ENCODE measurements at places on chromosomes 1 and 21.

DNA sequence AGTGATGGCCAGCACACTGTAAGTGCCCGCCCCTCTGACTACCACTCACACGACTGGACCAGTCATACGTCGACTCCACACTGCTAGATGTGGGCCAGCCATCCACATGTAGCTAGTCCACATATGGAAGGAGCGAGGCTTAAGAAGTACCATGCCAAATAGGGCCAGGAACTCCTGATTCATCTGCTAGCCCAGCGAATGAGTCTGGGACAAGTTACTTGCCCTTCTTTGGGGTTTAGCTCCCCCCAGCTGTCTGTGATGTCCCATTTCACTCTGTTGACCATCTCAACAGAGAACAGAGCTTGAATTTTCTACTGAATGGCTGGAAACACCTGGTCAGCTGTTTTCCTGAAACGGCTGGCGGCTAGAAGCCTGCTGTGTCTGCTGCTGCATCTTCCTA lies 5.8 kb downstream of the CSRP1 start:
- DNase-seq: no peak

DNA sequence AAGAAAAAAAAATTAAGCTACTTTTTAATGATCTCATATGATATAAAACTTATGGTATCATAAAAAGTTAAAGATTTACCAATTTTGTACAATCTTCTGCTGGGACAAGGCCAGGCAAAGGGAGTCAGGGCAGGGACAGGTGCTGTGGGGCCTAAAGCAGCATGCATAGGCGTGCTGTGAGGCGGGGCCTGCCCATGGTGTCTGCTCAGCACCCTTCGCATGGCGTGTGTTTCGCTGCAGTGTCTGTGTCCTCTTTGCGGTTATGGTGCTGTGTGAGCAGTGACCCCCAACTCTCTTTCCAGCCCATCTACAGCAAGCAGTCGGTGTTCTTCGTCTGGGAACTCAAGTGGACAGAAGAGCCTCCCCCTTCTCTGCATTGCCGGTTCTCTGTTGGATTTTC lies 13.4 kb upstream of the PWP2 start:
- DNase-seq: no peak

- DNase-seq: no peak
These were observed 5.8 kb upstream of the IKBKE start for GRCh38 chr1:206464456-206464964.

DNA sequence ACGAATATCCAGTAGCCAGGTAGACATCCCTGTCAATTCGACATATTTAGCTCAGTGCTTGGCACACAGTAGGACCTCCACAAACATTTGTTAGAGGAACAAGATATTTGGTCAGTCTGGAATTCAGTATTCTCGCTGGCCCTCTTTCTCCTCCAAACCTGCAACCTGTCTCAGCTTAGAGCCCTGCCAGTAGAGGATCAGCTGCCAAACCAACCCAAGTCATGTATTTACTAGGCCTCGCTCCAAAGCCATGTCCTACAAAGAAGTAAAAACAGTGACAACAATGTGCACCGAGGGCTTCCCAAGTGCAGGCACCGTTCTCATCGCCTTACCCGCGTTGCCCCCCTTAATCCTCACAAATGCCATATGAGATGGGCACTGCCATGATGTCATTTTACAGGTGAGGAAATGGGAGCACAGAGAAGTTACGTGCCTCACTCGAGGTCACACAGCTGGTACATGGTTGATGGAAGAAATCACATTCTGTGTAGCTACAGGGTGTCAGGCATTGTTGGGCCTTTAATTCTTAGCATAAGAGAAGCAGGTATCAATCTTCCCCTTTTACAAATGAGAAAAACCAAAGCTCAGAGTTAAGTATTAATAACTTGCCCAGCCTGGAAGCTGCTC lies 26.0 kb upstream of the CDCA8 start:
- no peak for DNase-seq

DNA sequence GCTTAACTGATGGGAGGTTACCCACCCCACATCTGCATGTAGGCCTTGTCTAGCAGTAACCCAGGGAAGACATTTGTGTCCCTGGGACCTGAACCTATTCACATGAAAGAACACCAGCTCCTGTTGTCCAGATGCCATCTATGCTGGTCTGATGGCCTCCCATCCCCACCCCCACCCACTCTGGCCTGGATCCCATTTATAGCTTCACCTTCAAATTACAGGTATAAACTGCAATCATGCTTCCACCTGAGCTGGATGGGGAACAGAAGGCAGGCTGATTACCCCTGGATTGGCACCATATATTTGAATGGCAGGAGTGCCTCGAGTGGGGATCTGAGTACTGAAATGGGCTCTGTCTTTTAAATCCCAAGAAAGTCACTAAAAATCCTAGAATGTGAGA lies 312.7 kb upstream of the USP24 start:
- DNase-seq: no peak

GRCh38 chr1:151991663-151992302 lies 1.9 kb downstream of the S100A10 start:
- no peak for DNase-seq

GRCh38 chr1:50568782-50569181 lies 145.5 kb upstream of the DMRTA2 start:
- no peak for DNase-seq

DNA sequence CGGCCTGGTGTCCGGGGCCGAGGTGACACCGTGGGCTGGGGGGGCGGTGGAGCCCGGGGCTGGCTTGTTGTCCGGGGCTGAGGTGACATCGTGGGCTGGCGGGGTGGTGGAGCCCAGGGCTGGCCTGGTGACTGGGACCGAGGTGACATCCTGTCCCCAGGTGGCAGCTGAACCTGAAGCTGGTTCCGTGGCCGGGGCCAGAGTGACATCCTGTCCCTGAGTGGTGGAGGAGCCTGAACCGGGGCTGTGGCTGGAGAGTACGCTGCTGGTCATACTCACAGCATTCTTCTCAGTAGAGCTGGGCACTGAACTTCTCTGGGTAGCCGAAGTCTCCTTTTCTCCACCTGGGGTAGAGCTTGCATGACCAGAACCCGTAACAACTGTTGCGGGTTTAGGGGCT lies 15.8 kb downstream of the THBS3 start:
- DNase-seq: no peak

- no peak for DNase-seq
These were observed 77.1 kb downstream of the CLSTN1 start for GRCh38 chr1:9746651-9747050.

DNA sequence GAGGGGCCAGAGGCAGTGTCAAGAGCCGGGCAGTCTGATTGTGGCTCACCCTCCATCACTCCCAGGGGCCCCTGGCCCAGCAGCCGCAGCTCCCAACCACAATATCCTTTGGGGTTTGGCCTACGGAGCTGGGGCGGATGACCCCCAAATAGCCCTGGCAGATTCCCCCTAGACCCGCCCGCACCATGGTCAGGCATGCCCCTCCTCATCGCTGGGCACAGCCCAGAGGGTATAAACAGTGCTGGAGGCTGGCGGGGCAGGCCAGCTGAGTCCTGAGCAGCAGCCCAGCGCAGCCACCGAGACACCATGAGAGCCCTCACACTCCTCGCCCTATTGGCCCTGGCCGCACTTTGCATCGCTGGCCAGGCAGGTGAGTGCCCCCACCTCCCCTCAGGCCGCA lies at the start of gene BGLAP:
TSS of gene BGLAP (plus strand) at position 259 of the 400 bp plus-strand sequence. CDS start at position 307, 48 bp downstream.
- no peak for DNase-seq

DNA sequence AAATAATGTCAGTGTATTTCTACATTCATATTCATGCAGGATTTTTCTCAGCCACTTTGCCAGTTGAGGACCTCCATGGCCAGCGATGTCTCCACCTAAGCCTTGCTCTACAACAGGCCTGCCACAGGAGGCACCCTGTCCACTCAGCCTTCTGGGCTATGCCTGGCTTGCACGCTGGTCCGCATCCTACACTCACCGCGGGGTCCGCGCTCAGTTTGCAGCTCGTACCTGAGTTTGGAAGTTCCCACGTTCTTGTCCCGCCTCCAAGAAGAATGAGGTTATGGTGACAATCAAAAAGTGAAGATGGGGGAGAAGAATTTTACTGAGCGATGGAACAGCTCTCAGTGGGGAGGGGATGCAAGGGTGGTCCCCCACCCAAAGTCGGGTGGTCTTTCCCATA lies 93.6 kb upstream of the GRIK1 start:
- DNase-seq: no peak

DNA sequence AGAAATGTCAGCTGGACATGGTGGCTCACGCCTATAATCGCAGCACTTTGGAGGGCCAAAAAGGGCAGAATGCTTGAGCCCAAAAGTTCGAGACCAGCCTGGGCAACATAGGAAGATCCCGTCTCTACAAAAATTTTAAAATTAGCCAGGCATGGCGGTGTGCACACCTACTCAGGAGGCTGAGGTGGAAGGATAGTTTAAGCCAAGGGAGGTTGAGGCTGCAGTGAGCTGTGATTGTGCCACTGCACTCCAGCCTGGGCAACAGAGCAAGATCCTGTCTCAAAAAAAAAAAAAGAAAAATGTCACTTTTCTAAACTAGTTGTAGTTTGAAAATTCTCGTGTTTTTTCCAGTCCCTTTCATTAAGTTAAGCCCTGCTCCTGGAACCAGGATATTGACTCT lies 9.1 kb downstream of the CLSTN1 start:
- no peak for DNase-seq

DNA sequence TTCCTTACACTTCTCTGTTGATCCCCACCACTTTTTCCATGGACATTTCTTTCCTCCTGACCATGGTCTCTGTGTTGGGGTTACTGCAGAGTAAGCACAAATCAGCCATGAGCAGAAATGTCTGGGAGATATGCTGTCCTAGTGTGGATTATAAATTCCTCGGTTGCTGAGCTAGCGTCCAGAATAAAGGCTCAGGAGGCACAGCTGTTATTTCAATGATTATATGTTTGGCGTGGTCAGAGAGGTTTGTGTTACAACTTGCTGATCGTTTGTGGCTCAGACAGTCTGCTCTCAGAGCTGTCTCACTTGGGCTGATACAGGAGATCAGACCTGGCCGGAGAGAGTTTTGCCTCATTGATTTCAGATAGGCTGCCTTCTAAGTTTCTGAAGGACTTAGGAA lies 37.5 kb upstream of the LAMC2 start:
- DNase-seq: no peak

DNA sequence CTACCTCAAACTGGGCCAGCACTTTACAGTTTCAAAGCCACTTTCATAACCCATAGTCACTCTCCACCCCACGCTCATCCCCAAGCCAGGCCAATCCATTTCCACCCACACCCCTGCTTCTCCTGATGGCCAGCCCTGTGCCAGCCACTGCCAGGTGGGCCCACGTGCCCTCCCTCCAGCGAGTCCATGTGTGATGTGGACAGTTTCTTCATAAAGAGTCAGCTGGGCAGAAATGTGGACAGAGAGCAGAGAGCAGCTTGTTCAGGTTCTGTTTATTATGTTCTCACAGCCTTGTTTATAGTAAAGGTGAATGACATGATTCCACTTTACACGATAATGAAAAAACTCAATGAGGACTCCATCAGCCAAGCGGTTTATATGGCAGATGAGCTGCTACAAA lies 37.4 kb upstream of the RGS16 start:
- no peak for DNase-seq

GRCh38 chr21:43188592-43189210 lies 19.9 kb downstream of the CRYAA start:
- no peak for DNase-seq

GRCh38 chr1:42957229-42957879 lies 1.3 kb downstream of the SLC2A1 start:
- DNase-seq: no peak

GRCh38 chr1:236269439-236269838 lies 12.3 kb downstream of the ERO1B start:
- no peak for DNase-seq

GRCh38 chr21:37087188-37087587 lies 14.1 kb downstream of the TTC3 start:
- DNase-seq: no peak

- DNase-seq: peak; percentile 51
These were observed 16.3 kb upstream of the CDK18 start for GRCh38 chr1:205488074-205488723.

DNA sequence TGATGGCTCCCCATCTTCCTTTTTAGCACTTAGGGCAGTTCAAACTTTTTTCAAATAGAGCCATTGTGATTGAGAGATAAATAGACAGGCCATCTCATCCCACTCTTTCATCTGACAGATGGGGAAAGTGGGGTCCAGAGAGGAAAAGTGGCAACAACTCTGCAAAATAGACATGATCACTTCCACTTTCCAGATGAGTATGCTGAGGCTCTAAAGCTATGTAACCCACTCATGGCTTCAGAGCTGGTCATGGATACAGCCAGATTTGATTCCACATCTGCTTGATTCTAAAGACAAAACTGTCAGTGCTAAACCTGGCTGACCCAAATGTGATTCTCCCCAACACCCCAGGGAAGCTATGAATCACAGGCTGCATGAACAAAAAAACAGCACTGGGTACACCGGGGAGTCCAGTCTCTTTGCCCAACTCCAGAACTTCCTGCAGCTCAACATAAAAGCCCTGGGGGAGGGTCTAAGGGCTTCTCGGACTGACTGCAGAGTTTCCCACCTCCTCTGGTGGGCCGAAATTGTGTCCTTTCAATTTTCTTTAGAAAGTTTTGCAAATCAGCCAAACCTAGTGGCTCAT lies 59.3 kb downstream of the PLPP3 start:
- no peak for DNase-seq

DNA sequence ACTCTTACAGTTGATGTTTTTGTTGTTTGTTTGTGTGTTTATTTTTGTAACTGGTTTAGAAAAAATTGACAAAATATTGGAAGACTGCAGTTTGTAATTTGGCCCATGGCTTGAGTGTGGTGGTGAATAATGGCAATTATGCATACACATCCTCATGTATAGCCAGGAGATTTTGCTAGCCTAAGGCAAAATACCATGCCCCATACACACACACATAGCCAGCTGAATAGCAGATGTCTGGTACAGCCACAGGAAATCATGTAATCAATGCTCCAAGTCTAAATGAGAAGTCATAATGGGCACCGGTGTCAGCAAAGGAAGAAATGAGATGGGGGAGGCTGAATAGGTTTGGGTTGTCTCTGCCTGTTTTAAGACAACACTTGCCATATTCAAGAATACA lies 135.2 kb upstream of the COA6 start:
- DNase-seq: no peak

DNA sequence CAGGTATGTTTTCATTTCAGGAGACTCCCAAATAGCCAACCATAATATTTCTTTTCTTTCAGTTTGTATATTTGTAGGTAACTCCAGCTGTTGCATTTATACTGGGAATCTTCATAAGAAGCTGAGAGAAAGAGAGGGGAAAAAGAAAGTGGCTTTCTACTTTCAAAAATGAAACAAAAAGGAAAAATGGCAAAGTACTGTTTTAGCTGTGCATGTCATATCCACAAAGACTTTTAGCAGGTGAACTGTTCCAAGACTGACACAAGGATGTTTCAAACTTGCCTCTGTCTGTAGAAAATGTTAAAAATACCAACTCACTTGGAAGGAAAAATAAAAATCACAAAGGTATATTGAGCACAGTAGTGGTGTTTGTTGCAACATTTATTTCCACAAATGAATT lies 41.9 kb upstream of the CACYBP start:
- no peak for DNase-seq

- no peak for DNase-seq
These were observed 29.6 kb downstream of the BACE2 start for GRCh38 chr21:41197582-41197981.

- DNase-seq: no peak
These were observed 86.1 kb upstream of the PBX1 start for GRCh38 chr1:164472841-164473240.

- DNase-seq: no peak
These were observed 173.3 kb downstream of the RUNX1 start for GRCh38 chr21:34875830-34876229.

GRCh38 chr21:45376459-45377324 lies 28.3 kb upstream of the COL18A1 start:
- DNase-seq: no peak

GRCh38 chr1:108615544-108615943 lies 45.3 kb downstream of the HENMT1 start:
- no peak for DNase-seq

All from NCI-H2171 treated with DMSO at 0.1 percent for 48 hours (cell line).